ENCODE measurements at places on chromosomes 2 and 18. TPM values are rescaled to one million over a fixed set of nuclear protein-coding genes. Genes with fewer than 3 reads are reported as not detected.
A peak's percentile ranks its signal among the peaks of the same experiment; 100 is the strongest.

The NAT8 gene
- total RNA-seq, result not detected

The ACOXL gene
- total RNA-seq, result 9.3 TPM

The IL1RL1 gene
- 0.84 TPM for total RNA-seq

The SERPINB10 gene
- total RNA-seq, result not detected

The UGT1A5 gene
- total RNA-seq, result not detected

The NEUROD1 gene
- total RNA-seq, result not detected

The MGAT4A gene
- 7.4 TPM for total RNA-seq

The NGEF gene
- total RNA-seq, result 1.6 TPM

The LONRF2 gene
- 0.84 TPM for total RNA-seq

DNA sequence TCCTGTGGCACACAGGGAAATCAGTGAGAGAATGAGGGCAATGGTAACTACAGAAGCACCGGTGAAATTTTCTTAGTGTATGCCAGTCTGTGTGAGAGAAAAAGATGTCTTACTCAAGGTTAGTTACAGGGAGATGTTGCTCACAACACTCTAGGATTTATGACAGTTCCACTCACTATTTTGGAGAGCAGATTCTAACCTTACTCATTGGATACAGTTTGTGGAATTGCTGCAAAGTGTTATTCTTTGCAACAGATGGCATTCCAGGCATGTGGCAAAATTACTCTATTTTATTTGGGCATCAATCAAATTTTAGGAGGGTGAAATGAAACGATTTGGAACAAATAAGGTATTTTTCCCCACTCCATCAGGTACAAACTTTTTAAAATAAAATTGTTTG, 449.1 kb downstream of the PIK3C3 start:
- no peak for DNase-seq

DNA sequence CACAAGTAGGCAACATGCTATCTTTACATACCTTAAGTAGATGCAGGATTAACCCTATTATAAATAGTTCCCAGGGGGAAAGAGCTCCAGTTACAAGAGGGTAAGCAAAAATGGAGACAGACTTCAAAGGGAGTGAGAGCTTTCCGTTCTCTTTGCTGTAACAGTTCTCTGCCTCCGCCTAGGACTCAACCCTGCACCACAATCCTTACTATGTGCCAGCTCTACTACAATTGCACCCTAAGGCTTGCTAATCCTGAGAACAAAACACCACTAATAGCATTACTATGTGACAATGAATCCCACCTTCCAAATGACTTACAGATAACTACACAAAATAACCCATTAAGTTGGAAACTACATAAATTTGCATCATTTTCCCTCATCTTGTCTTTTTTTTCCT, 7.7 kb downstream of the ZBTB14 start:
- no peak for DNase-seq

- DNase-seq, result no peak
Measured at GRCh38 chr18:75384144-75384543, 43.4 kb downstream of the SMIM21 start.

DNA sequence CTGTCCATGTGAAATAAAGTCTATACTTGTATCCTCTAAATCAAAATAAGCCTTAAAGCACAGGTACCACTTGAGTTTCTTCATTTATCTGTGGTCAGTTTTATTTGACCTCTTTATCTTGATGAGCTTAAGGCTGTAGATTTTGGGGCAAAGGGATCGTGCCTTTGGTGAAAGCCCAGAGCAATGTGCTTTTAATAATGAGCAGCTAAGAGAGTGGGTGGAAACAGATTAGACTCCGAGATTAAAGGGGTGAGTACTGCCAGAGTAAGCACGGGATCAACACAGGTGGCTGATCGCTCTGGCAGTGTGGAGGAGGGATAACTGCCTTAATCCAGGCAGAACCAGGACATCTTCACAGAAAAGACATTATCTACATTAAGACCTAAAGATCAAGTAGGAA, 280.4 kb downstream of the TDRD15 start:
- no peak for DNase-seq

GRCh38 chr2:234643407-234643806, 146.5 kb upstream of the ARL4C start:
- DNase-seq, result no peak

DNA sequence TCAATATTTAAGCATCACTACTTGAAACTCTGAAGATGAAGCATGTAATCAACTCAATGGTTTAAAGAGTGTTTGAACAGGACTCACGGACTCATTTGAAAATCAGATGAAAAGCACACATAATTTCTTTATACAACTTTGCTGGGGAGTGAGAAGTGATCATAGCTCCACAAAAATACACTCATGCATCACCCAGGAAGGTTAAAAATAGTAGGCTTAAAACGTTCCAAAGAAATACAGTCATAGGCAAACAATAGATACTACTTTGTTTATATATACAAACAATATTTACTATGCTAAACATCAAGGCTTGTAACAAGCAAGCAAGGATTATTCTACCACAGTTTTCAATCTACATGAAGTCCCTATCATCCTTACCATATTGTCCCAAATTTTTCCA, 11.6 kb downstream of the HNRNPLL start:
- DNase-seq, result no peak

DNA sequence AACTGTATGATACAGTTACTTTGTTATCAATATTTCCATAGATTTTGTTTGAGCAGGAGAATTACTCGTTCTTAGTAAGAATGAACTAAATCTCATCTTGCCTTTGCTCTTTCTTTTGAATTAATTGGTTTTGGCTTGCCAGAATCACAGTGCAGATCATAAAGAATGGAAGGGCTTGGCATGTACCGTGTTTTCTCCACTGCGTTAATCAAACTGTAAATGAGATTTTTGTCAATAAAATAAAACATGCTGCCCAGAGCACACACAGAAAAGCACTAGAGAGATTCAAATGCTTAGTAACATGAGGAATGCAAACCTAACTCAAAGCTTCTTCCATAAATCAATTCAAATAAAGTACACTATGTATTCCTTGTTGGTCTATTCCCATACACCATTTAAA, 229.6 kb upstream of the CDH2 start:
- DNase-seq, result no peak

GRCh38 chr2:144229296-144229695, 290.6 kb downstream of the ZEB2 start:
- no peak for DNase-seq

DNA sequence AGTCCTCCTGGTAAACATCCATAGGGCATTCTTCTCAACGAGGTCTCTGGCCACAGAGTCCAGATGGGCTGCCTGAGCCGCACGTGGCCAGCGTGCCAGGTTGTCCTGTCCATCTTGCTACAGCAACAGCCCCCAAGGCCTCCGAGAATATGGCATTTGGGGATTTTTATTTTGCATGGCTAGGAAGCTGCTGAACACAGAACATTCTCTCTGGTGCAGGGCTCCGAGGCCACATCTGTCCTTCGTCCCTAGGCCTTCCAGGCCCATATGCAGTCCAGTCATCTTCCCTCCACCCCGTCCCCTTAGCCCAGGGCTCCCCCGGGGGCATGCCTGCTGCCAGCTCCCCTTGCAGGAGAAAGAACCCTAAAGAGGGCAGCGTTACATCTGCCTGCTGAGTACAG, 2.3 kb downstream of the HDAC4 start:
- peak; percentile 52 for DNase-seq

DNA sequence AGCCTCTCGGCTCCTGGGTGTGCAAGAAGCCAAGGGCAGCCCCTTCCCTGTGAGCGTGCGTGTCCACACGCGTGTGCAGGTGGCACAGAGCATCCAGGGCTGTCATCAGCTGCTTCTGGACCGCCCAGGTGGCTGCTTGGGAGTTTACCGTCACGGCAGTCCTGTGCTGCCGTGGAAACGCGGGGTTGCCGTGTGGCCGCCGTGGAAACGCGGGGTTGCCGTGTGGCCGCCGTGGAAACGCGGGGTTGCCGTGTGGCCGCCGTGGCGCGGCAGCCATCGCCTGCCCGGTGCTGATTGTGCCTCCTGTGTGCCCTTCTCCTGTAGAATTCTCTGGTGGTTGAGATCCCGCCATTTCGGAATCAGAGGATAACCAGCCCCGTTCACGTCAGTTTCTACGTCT, 71.4 kb downstream of the NFATC1 start:
- DNase-seq, result no peak

GRCh38 chr2:32172870-32173269, 7.2 kb downstream of the SLC30A6 start:
- DNase-seq, result no peak

All from endodermal cell (in vitro differentiated cells).